Placental epithelial cell (primary cell): ENCODE measurements at places on chromosomes 12 and 14. TPM values are rescaled to one million over a fixed set of nuclear protein-coding genes. Genes with fewer than 3 reads are reported as not detected.

Gene TSHR
- total RNA-seq, result 0.22 and 1.2 TPM in 2 replicates

Gene CREBL2
- total RNA-seq, result 5.1 and 12.4 TPM in 2 replicates

Gene TSPAN9
- total RNA-seq, result 8.6 and 13.0 TPM in 2 replicates

Gene PLEKHG7
- not detected in 2 replicates for total RNA-seq

Gene EML5
- not detected in 2 replicates for total RNA-seq

Gene CRACR2A
- 1.2 and 1.4 TPM in 2 replicates for total RNA-seq

Gene POTEG
- total RNA-seq, result not detected in 2 replicates

Gene EMP1
- total RNA-seq, result 106 and 325 TPM in 2 replicates

Gene RAD9B
- total RNA-seq, result 0.11 and 0.39 TPM in 2 replicates

Gene STX2
- total RNA-seq, result 21.2 and 24.0 TPM in 2 replicates

Gene ACRBP
- total RNA-seq, result 1.6 TPM in 1 of 2 replicates, not detected in the other

Gene TESPA1
- not detected in 2 replicates for total RNA-seq

Gene DACT1
- 41.2 and 232 TPM in 2 replicates for total RNA-seq

Gene TMEM132D
- total RNA-seq, result not detected in 2 replicates

Gene GNB3
- 0.65 and 3.1 TPM in 2 replicates for total RNA-seq

Gene TC2N
- 5.9 and 7.9 TPM in 2 replicates for total RNA-seq

Gene RTL1
- total RNA-seq, result not detected in 2 replicates

Gene GRIN2B
- under 0.01 and 0.33 TPM in 2 replicates for total RNA-seq

Gene FAM177A1
- 33.3 and 45.9 TPM in 2 replicates for total RNA-seq

Gene CCDC197
- total RNA-seq, result not detected in 2 replicates

Gene ESRRB
- total RNA-seq, result under 0.01 and 0.22 TPM in 2 replicates

Gene JAG2
- 4.2 and 8.6 TPM in 2 replicates for total RNA-seq

Gene FGF6
- total RNA-seq, result not detected in 2 replicates

Gene OR4N2
- not detected in 2 replicates for total RNA-seq

Gene CD163L1
- total RNA-seq, result 0.11 TPM in 1 of 2 replicates, not detected in the other

Gene CCDC177
- not detected in 2 replicates for total RNA-seq
